ENCODE measurements at places on chromosomes 16 and 17. TPM values are rescaled to one million over a fixed set of nuclear protein-coding genes. Genes with fewer than 3 reads are reported as not detected.

DNA sequence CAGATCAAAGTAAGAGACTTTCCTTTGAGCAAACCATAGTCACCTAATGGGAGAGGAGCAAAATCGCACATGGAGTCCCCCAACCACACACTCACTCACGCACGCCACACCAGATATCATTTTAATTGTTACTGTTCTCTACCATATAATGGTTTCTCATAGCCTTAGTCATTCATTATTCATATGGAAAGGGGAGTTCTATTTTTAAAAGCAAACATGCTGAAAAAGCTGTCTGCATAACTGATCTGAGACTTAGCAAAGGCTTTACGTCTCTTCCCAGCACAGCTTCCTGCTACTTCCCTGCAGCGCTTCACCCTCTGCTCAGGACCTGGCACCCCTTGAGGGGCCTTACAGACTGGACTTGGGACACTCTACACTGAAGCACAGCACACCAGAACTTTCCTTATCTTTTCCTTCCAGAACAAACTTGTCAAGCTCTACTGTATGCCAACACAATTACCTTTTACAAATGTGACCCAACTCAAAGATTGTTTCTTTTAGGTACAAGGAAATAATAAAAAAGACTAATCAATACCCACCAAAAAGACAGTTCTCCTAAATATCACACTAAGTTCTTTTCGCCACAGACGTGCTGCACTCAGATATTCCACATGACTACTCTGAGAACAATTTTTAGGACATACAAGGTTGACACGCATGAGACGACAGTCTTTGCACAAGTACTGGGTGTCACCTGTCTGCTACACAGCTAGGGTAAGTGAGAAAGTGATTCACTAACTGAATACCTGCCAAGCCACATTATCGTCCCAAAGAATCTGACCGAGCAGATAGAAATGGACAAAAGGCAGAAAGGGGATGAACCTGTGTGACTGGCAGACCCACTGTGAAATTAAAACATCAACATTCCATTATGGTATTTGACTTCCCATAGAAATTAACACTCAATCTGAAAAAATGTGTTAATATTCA is 21.5 kb downstream of the SRP68 start:
- no peak for DNase-seq

DNA sequence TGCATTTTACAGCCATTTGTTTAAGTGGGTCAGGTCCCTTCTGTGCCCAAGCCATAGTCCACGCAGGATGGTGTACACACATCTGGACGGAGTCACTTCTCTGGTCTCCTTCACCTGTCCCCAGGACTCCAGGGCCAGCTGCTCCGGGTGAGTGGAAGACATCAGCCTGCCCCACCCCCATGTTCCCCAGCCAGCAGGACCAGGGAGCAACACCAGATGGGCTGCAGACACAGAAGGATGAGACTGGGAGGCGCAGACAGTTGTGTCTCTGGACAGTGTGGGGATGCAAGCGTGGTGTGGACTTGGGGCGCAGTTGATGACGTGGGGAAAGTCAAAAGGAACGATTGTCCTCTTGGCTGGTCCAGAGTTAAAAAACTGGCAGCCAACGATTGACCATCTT is 24.6 kb upstream of the WFDC1 start:
- DNase-seq = no peak

GRCh38 chr17:16255481-16255921 is 38.5 kb downstream of the PIGL start:
- DNase-seq = peak; percentile 64

GRCh38 chr16:50282955-50283631 is 16.7 kb downstream of the ADCY7 start:
- no peak for DNase-seq

DNA sequence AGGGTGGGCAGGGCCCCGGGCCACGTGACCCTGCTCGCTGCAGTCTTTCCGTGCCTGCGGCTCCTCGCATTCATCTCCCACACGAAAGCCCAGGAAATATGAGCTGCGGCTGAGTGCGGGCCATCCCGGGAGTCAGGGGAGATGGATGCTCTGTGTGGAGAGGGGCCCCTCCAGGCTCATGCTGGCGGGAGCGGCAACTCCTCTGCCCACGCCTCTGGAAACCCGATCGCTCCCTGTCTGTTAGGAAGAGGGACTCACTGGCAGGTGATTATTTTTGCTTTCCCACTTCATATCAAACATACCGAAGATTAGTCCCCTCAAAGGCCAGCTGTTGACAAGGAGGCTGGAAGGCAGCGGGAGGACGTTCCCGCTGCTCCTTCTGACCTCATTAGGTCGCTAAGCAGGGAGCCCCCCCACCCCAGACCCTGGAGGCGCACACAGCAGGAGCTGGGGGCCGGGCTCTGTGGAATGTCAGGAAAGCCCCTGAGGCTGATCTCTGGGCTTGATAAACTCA is 228.5 kb downstream of the FOXL1 start:
- DNase-seq = no peak

- DNase-seq = no peak
Observed at GRCh38 chr17:50212121-50212843, 10.9 kb upstream of the COL1A1 start.

DNA sequence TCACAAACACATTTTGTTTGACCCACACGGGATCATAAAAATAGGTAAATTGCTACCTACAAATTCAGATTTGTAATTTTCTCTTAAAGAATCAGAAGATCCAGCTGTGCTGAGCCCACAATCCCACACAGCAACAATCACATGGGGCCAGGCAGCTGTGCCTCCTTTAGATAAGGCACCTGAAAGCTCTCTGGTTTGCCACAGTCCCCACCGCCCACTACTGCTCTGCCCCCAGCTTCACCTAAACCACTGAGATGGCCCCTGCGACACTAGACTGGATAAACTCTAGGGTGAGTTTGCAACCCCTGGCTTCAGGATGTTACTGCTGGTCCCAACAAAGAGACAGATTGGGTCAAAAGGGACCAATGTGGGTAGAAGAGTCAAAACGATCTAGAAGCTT is 96.8 kb downstream of the GSG1L start:
- no peak for DNase-seq

DNA sequence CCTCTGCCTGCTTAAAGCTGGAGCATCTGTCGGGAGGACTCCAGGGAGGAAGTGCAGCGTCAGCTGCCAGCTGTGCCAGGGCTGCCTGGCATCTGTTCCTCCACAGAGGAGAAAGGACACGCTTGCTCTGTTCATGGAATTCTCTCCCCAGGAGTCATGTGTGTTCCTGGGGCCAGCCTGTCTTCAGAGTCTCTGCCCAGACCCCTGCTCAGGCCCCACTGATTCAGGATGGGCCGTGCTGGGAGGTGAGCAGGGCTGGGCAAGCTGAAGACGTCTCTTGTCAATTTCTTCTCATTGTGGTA is 24.2 kb downstream of the CRISPLD2 start:
- no peak for DNase-seq

Gene SECTM1
- polyA plus RNA-seq = 3.4 TPM

Gene NRN1L
- polyA plus RNA-seq = 1.8 TPM
